SIG-M5 (cell line): ENCODE measurements at places on chromosomes 3 and 15.

- DNase-seq: no peak
These were observed 477.1 kb upstream of the NR2F2 start for GRCh38 chr15:95853350-95853749.

- DNase-seq: no peak
These were observed 119.2 kb upstream of the ALDH1A3 start for GRCh38 chr15:100760357-100760903.

- DNase-seq: no peak
These were observed 55.0 kb downstream of the CFAP20DC start for GRCh38 chr3:58994746-58995330.

GRCh38 chr3:65265942-65266590, 578.3 kb upstream of the ADAMTS9 start:
- no peak for DNase-seq

GRCh38 chr3:50971487-50971924, 296.8 kb downstream of the DOCK3 start:
- peak; percentile 13 for DNase-seq

DNA sequence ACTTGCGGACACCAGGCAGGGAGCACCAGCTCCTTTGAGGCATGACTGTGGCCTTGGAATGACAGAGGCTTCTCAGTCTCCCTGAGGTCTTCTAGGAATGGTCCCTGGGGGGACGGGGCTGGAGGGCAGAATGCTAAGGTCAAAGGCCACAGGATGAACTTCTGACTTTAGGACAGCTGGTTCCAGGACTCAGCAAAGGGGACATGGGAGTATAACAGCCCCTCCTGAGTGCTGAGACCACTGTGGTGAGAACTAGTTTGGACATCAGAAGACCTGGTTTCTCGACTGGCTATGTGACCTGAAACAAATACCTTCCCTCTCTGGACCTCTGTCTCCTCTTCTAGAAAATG, 17.8 kb downstream of the ITGA11 start:
- DNase-seq: no peak

DNA sequence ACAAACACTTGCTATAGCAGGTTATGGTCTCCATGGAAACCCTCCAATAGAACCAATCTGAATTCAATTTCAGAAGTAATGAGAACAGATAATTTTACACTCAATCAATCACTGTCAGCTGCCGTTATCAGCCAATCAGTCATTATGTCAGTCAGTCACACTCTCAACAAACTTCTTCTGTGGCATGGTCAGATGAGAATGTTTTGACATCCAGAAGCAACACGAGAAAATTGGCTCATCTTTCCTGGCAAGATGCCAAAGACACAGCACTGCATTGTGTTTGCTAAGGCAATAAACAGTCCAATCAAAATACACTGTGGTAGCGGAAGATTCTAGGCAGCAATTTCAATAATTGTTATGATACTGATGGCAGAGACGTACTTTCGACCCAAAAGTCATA, 190.7 kb downstream of the RORA start:
- no peak for DNase-seq

DNA sequence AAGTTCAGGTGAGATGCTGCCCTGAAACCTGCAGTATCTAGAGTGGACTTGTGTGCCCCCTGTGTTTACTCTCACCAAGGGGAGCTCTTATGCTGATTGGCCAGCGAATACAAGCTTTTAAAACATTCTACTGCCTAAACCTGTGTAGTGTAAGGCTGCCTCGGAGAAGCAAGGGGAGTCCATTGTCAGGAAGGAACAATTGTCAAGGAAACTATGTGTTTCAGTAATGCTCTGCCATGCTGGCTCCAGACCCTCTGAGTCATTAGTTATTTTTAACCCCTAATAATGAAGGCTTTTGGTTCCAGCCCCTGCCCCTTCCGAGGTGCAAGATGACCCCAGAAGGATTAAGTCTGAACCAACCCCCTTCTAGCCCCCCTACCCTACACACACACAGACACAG, 66.1 kb upstream of the CHMP2B start:
- DNase-seq: no peak

DNA sequence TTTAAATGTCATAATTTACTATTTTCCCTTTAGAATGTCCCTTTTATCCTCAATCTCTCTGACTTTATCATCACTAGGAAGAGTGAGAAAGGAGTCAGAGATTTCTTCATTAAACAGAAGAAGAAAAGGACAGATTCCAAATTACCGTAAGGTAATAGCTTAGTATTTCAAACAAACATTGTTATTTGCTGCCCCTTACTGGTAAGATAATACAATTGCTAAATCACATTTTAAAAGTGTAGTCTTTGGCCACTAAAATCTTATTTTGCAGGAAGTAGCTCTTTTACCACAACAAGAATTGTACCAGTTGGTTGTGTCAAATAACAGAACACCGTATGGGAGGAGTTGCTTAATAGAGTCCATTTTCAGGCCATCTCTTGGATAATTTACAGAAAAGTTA, 53.7 kb downstream of the CGGBP1 start:
- DNase-seq: no peak

DNA sequence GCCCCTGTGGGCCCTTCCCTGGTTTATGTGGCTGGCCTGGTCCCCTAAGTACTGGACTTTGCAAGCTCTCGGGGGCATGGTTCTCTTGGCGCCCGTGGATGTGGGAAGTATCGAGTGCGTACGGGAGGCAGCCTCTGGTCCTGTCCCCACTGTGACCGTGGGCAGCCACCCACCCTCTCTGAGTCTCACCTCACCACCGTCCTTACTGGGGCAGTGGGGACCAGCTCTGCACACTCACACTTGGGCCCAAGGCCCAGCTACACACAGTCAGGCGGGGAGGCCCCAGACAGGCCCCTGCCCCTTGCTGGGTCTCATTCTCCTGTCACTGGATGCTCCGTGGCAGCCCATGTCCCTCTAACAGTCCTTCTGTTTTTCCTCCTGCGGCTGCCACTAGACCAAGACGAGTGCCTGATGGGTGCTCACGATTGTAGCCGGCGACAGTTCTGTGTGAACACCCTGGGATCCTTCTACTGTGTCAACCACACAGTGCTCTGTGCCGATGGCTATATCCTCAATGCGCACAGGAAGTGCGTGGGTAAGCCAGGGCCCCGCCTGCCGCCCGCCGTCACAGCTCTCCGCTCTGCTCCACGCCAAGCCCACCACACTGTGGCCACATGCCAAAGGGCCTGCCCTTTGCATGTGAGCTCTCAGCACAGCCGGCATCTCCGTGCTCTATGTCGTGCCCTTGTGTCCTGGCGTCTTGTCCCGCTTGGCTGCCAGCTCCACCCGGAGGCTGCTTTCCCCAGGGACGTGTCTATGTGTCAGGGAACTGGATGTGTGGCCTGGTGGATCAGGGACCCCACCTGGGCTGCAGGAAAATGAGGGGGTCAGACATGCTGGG, 72.7 kb downstream of the FBLN2 start:
- no peak for DNase-seq

GRCh38 chr3:29890801-29891200, 609.9 kb downstream of the RBMS3 start:
- DNase-seq: no peak

- DNase-seq: no peak
These were observed 5.9 kb downstream of the TMEM42 start for GRCh38 chr3:44867421-44868111.

- no peak for DNase-seq
These were observed 270.9 kb downstream of the RPLP1 start for GRCh38 chr15:69723404-69724096.

GRCh38 chr3:73729969-73730440, 105.3 kb upstream of the PDZRN3 start:
- no peak for DNase-seq

- DNase-seq: no peak
These were observed 206.8 kb upstream of the TPRG1 start for GRCh38 chr3:188964957-188965356.

GRCh38 chr3:14455571-14456317, 53.3 kb downstream of the SLC6A6 start:
- DNase-seq: no peak

DNA sequence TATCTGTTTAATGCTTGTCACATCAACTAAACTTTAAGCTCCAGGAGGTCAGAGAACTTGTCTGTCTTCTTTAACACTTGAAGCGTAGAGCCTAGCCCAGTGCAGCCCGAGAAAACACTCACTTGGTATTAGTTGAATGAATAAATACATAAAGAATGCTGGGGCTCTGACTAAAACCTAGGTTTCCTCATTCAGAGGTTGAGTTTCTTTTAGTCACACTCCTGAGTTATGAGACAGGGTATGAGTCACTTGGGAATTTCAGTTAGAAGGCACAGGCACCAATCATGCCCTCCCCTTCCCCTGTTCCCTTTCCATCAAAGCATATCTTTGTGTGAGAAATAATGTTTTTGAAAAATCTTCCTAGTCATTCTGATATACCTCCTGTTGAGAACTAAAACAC, 589.8 kb upstream of the DPPA4 start:
- DNase-seq: no peak

GRCh38 chr3:172846103-172846561, 95.6 kb downstream of the ECT2 start:
- DNase-seq: no peak

DNA sequence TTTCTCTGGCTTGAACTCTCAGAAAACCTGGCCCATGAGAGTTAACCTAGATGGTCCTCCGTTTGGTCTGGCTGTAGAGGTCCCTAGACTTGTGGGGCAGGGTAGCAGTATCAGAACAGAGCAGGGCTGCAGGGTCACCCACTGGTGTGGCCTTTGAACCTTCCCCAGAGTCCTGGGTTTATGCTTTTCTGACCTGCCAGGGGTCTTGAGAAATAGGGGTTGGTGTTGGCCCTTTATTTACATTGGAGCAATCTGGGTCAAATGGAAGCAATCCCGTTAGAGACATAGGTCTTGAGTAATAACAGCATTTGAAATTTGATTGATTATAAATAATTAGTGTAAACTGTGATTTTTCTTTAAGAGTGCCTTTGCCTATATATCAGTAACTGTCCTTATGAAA, 23.8 kb downstream of the DLEC1 start:
- DNase-seq: no peak

GRCh38 chr3:5305684-5305989, 118.1 kb downstream of the EDEM1 start:
- no peak for DNase-seq

DNA sequence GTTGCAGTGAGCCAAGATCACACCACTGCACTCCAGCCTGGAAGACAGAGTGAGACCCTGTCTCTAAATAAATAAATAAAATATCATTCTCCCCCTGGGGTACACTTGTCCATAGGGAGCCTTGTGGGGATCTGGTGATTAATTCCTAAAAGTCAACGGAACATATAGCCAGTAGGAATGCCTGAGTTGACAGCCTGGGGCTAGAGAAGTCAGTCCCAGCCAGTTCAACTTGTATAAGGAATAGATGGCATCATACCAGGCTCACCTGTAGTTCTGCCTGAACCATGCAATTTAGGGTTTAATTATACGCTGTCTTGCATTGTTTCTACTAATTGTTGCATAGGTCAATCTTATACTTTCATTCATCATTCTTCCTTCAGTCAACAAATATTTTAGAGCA, 5.9 kb upstream of the BOC start:
- no peak for DNase-seq

GRCh38 chr15:69511015-69511414, 58.4 kb downstream of the RPLP1 start:
- no peak for DNase-seq

DNA sequence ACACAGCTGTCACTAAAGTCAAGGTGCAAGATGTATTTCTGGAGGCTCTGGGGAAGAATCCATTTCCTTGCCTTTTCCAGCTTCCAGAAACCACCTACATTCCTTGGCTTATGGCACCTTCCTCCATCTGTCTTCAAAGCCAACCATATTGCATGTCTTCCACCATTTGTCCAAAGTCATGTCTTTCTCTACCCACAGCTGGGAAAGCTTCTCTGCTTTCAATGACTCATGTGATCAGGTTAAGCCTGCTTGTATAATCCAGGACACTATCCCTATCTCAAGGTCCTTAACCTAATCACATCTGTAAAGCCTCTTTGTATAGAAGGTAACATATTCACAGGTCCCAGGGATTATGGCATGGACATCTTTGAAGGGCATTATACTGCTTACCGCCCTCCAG, 14.2 kb downstream of the ARHGAP31 start:
- no peak for DNase-seq

DNA sequence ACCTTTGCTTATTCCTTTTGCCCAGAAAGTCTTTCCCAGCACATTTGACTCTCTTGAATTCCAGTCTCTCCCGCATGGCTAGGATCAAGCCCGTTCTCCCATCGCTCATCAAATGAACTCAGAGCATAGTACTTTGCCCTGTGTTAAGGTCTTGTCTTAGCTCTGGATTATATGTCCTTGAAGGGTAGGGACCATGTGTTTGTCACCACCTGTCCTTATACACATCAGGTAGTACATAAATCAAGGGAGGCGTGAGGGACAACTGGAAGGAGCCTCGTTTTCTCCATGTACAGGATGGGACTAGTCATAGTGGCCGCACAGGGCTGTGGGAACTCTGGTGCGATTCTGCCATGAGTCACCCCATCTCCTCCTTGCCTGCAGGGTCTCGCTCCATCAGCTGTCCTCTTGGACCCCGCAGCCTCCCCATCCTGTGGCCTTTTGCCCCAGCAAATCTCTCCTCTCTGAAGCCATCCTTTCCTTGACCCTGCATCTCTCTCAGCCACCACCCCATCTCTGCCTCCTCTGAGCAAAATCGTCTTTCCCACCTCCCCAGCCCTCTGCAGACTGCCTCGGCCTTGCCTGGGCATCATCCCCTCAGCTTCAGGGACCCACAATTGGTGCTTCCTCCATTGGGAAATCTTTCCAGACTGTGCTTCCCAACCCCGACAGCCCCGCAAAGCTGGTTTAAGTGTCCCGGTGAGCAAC, 33.4 kb upstream of the RAB6B start:
- DNase-seq: no peak

DNA sequence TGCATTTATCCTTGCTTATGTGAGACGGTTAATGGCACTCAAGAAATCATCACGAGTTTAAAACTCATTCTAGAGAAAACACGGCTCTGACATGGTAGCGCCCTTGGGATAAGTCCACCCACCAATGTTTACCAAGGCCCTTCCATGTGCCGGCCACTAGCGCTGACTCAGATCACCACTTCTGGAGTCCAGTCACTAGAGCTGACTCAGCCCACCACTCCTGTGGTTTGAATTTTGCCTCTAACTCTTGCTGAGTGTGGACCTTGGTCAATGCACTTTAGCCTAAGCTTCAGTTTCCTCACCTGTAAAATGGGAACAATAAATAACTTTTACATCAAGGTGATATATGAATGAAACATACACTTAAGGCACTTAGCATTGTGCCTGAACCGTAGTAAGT, 358.4 kb upstream of the PROK2 start:
- no peak for DNase-seq

GRCh38 chr3:20028905-20029331, 11.3 kb upstream of the KAT2B start:
- DNase-seq: no peak

DNA sequence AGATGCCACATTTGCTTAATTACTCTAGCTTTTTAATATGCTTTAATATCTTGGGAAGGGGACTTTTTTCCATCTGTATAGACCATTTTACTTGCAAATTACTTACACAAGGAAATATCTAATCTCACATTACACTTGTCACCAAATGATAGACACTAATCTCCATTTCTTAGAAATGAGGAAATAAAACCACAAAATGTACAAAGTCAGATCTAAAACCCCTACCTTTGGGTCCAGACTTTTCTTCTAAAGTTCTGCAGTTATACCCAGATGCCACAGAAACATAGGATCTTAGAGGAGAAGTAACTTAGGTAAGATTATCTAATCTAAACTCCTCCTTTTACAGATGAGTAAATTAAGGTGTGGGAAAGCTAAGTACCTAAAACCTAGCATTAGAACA, 44.3 kb downstream of the CD200R1L start:
- DNase-seq: no peak
